ENCODE measurements at places on chromosomes 5 and 9.

DNA sequence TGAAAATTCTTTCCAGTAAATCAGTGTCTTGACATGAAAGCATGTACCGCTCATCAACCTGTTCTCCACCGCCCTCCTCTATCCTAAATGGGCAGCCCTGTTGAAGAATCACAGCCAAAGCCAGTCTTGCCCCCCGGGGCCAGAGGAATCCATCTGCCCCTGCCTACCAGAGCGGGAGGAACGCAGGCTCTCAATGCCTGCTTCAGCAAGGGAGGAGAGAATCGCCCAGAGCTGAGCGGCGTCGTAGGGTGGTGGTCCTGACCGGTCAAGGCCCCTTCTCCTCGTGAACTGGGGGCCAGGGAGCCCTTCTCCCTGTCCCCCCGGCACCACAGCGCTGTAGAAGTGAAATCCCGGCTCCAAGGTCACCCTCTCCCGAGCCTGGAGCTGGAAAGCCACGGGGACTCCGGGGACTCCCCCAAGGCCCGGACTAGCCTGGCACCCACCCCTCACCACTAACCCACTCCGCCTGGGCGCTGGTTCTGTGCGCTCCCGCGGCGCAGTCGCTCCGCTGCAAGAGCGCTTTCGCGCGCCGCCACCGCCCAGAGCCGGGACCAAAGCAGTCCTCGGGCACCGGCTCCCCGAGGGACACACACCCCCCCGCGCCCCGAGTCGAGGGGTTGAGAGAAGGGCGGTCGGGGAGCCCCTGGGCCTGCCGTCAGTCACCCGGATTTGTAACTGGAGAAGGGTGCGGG lies 718 bp upstream of the TMEM215 start:
- no peak for DNase-seq

DNA sequence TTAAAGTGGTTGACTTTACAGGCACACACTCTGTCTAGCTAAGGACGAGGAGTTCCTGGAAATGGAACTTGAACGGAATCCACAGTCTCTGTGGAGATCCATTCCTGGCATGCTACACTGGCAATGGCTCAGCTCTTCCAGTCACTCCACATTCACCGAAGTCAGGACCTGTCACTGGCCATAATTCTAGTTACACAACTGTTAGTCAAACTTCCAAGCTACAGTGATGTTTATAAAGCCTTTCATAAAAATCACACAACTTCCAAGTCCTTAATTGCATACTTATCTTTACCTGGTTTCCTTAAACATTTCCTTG lies 15.7 kb downstream of the CDC14B start:
- no peak for DNase-seq

- DNase-seq = no peak
Measured at GRCh38 chr9:129328355-129329042, 150.4 kb upstream of the IER5L start.

DNA sequence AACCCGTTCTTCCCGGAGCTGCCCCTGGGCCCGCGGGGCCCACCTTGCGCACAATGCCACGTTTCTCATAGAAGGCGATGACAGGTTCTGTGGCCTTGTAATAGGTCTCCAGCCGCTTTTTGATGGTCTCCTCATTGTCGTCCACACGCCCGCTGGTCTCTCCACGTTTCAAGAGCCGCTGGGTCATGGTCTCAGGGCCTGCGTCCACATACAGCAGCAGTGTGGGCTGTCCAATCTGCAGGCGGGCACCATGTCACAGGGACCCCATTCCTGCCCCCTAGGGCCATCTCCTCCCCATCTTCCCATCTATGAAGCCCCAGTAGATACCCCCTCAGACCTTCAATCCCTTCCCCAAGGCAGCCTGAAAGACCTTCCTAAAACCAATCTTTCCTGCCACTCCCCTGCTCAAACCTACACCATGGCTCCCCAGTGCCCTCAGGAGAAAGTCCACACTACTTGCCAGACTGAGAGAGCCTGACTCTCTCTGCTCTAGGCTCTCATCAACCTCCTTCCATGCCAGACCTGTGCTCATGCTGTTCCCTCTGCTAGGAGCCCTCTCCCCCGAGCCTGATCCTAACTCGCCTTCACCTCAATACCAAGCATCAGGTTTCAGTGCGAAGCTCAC lies 9.1 kb downstream of the AK1 start:
- DNase-seq = no peak

DNA sequence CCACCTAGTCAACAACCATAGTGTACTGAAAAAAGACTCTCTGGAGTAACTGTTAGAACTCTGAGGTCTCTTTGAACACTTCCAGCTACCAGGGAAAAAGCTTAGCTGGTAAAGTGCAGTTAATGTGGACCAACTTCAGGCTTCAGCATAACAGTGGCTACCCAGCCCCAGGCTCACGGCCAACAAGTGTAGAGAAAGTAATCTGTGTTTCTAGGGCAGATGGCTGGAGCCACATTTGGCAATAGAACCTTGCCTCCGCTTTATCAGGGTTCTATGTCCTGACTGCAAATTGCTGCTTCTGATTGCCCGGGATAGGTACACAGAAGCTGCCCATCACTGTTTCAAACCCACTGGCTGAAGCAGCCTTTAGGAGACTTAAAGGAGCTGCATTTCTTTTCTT lies 76.0 kb upstream of the SIMC1 start:
- DNase-seq = no peak

DNA sequence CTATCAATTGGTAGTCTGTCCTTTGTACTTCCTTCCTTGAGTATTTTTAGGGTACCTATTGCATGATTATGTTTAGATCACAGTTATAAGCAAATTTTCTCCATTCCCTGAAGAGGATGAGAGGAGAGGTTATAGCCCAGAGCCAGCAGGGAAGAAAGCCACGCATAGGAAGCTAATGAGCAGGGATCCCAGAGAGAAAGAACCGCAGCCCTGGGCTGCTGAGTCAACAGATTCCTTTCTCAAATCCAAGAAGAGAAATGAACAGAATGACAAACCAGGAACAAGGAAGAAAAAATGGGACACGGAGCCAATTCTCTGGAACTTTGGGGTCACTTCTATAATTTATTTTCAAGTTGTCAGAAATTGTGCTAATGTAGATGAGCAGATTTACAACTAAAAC lies 284.5 kb downstream of the RFX3 start:
- DNase-seq = no peak

GRCh38 chr9:17600962-17601593 lies 22.2 kb downstream of the SH3GL2 start:
- no peak for DNase-seq

- DNase-seq = no peak
Measured at GRCh38 chr5:143691945-143692290, 120.0 kb upstream of the HMHB1 start.

DNA sequence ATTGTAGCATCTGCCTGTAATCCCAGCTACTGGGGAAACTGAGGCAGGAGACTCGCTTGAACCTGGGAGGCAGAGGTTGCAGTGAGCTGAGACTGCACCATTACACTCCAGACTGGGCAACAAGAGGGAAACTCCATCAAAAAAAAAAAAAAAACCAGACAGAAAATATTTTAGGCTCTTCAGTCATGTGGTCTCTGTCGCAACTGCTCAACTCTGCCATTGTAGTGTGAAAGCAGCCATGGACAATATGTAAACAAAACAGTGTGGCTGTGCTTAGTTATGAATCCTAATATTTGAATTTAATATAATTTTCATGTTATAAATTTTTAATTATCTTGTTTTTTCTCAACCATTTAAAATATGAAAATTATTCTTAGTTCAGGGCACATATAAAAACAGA lies 38.4 kb downstream of the ZFAND5 start:
- no peak for DNase-seq

GRCh38 chr9:69874301-69875060 lies 53.9 kb downstream of the CFAP95 start:
- DNase-seq = no peak

DNA sequence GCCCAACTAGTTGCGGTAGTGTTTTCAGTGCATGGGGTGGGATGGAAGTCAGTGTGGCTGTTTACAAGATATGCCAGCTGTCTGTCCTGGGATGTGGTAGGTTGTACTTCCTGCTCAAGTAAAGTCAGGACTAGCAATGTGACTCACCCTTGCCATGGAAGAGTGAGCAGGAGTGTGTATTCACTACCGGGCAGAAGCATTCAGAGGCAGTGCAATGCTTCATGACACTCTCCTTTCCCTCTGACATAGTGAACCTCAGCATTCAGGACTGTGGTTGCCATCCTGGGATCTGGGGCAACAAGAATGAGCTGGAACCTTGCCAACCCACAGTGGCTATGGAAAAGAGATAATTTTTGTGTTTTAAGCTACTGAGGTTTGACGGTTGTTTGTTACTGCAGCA lies 68.9 kb downstream of the BOD1 start:
- no peak for DNase-seq

DNA sequence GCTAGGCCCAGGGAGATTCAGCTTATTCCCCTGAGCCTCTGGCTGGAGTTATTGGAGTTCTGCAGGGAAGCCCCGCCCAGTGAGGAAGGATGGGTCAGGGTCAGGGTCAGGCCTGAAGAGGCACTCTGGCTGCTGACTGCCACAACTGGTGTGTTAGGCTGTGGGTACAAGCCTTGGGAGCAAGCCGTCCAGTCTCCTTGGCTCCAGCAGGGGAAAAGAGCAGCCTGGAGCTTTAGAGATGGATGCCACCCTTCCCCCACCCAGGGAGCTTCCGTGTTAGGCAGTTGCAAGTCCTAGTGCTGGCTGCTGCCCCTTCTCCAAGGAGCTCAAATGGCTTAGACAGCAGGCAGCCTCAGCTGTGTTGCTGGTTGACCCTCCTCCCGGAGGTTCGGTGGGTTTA lies 34.4 kb upstream of the TAF11L2 start:
- no peak for DNase-seq

DNA sequence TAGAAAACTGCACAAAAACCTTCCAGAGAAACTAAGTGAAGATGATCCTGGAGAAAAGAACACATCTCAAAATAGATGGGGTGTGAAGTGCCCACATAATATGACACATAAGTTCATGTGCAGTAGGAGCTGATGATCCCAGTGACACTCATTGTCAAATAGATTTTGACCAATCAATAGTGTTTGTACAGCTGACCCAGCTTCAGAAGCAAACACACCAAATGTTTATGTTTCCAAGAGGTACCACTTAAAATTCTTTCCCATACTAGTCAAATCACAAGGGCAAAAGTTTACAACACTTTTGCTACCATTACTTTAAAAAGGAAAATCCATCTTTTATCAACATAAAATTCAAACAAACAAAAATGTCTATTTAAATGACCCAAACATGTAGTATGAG lies 175.0 kb downstream of the MLLT3 start:
- no peak for DNase-seq

DNA sequence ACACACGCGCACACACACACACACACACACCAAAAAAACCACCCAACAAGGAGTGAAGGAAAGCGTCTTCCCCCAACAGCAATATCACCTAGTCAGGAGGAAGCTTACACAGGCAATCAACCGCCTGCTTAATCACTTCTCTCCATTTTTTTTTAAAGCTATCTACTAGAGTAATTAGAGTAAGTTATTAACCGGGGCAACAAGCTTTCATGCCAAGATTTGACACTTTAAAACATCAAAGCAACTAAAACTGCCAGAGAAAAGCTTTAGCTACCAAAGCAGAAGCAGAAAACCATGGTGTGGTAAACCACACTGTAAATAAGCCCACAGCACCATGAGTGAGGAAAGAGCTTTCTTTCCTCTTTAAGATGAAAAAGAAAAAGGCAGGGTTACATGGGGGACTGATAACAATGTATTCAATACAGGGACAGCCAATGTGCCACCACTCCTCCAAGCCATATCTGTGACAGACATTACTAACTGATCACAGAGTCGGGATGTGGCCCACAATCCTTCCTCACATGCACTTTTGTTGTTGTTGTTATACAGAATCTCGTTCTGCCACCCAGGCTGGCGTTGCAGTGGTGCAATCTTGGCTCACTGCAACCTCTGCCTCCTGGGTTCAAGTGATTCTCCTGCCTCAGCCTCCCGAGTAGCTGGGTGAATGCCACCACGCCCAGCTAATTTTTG lies 282.1 kb downstream of the CRB2 start:
- no peak for DNase-seq

DNA sequence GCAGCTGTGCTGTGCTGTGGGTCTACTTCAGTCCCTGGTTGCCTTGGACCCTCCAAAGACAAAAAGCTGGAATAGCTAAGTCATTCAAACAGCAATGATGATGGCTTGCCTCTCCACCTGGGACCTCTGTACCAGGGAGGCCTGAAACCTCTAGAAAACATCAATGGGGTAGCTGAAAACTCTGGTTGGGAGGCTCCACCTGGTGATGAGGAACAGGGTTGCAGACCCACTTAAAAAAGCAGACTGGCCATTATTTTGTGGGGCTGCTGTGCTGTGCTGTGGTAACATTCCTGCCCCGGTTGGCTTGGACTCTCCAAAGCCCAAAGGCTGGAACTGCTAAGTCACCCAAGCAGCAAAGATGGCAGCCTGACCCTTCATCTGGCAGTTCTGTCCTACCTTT lies 839.3 kb upstream of the ARRDC3 start:
- no peak for DNase-seq

- DNase-seq = no peak
Measured at GRCh38 chr5:158814521-158814920, 285.2 kb downstream of the EBF1 start.

DNA sequence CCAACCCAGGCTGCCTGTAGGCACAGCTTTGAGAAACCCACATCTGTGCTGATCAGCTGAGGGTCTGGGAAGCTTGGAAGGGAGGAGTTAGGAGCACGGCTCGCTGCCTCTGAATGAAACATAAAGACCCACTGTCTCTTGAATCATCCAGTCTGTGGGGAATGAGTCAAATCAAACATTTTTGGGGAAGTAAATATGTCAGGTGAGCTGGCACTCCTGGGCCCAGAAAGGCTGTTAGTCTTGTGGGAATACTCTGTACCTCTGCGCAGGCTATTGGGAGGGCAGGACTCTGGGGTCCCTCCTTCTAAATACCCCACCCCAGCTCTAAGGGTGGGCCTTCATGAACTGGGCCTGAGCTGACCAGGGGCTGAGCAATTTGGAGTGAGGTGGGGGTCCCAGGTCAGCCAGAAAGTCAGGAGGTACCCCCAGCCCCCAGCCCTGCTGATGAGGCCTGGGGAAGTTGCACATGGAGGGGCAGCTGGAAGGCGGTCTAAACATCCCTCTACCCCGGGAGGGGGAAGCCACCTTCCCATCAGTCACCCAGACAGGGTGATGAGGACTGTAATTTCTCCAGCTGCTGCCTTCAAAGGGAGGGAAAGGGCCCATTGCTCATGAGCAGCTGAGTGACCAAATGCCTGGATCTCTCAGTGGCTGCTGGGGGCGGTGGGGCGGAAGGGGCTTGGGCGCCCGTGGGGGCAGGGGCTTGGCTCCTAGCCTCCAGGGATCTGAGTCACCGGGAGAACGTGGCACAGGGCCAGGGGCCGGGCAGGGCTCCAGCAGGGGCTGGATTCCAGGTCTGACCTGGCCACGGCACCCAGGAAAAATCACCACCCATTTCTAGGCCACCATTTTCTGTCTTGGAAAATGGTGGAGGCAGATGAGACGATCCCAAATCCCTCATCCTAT lies 10.8 kb downstream of the FIBCD1 start:
- DNase-seq = no peak

GRCh38 chr5:109590799-109591198 lies 98.9 kb upstream of the MAN2A1 start:
- DNase-seq = no peak

DNA sequence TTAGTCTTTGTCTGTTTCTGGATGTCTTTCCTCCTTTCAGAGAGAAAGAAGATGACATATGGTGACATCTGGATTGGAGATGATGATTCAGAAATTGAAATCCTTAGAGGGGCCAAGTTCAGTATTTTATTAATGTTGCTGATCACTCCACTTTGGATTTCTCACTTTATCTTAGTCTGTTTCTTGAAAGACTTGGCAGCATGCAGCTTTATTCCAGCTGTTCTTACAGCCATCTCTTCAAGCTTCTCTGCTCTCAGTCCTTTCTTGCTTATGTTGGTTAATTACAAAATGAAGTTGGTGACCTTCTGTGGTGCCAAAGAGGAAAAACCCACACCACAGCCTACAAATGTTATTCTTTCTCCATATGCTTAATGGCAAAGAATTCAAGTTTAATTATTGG lies 62.1 kb downstream of the SNCAIP start:
- no peak for DNase-seq
